ENCODE measurements at places on chromosomes 5 and 9.

GRCh38 chr5:139982157-139982974 is 60.7 kb downstream of the NRG2 start:
- peak; percentile 72 for DNase-seq

DNA sequence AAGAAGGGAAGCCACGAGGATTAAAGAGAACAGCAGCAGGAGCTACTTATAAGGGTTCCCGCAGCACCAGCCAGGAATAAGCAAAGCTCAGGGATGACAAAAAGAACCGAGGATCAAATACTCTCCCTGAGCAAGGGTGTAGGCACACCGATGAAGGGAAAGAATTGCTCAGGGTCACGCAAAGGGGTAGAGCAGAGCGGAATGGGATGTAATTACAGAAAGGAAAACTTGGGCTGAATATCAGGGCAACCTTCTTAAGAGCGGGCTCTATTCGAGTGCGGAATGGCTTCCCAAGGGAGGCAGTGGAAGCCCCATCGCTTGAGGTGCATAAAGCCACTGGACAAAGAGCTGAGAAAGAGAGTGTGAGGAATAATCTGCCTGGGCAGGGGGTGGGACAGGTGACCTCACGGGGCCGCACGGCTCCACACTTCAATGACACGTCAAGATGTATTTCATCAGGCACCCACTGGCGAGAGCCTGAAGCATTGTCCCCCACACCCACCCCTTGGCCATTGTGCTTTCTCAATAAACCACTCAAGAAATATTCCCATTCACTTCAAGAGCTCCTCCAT is 162.2 kb downstream of the EBF1 start:
- DNase-seq, result no peak

- no peak for DNase-seq
Measured at GRCh38 chr9:20361656-20362570, 260.4 kb downstream of the MLLT3 start.

DNA sequence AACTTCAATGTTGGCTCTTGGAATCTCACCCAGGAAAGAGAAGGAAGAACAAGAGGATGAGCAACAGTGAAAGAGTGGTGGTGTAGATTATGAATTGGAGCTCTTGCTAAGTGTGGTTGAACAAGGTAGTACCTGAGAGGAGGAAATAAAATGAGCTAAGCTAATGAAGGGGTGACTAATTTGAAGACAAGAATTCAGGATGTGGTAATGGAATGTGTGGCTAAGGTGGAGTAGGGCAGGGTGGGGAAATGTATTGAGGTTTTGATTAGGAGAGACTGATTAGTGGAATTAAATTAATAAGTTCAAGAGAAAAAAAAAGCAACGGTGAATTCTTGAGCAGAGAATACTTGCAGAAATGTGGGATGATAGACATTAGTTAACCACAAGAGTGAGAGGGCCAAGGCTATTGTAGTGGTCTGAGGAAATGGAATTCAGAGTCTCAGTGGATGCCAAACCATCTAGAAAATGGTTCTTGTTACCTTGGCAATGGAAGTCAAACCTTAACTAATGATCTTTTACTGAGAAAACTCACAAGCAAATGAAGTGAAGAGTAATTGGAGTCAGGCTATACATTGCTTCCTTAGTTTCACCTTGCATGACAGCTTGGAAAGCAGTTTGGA is 648.3 kb upstream of the ZNF608 start:
- no peak for DNase-seq

GRCh38 chr5:13478831-13479465 is 465.5 kb downstream of the DNAH5 start:
- peak; percentile 33 for DNase-seq

DNA sequence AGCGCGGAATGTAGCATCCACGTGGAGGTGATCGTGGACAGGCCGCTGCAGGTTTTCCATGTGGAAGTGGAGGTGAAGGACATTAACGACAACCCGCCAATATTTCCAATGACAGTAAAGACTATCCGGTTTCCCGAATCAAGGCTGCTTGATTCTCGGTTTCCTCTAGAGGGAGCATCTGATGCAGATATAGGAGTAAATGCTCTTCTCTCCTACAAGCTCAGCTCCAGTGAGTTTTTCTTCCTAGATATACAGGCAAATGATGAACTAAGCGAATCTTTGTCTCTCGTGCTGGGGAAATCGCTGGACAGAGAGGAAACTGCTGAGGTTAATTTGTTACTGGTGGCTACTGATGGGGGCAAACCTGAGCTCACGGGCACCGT is 598 bp downstream of the PCDHA2 start:
- DNase-seq, result no peak

- DNase-seq, result no peak
Measured at GRCh38 chr9:72997387-72997995, 44.6 kb upstream of the ALDH1A1 start.

GRCh38 chr5:159916841-159917761 is 819 bp downstream of the ADRA1B start:
- no peak for DNase-seq

GRCh38 chr9:87324613-87325194 is 173.0 kb upstream of the DAPK1 start:
- DNase-seq, result peak; percentile 36

- no peak for DNase-seq
Measured at GRCh38 chr5:118249386-118249785, 739.0 kb downstream of the DTWD2 start.

DNA sequence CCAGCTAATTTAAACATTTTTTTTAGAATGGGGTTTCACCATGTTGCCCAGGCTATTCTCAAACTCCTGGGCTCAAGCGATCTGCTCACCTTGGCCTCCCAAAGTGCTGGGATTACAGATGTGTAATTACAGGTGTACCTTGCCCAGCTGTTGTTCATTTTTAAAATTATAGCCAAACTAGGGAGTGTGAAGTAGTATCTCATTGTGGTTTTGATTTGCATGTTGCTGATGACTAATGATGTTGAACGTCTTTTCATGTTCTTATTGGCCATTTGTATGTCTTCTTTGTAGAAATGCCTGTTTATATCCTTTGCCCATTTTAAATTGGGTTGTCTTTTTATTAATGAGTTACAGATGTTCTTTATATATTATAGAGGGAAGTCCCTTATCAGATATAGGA is 31.5 kb downstream of the EHMT1 start:
- no peak for DNase-seq

DNA sequence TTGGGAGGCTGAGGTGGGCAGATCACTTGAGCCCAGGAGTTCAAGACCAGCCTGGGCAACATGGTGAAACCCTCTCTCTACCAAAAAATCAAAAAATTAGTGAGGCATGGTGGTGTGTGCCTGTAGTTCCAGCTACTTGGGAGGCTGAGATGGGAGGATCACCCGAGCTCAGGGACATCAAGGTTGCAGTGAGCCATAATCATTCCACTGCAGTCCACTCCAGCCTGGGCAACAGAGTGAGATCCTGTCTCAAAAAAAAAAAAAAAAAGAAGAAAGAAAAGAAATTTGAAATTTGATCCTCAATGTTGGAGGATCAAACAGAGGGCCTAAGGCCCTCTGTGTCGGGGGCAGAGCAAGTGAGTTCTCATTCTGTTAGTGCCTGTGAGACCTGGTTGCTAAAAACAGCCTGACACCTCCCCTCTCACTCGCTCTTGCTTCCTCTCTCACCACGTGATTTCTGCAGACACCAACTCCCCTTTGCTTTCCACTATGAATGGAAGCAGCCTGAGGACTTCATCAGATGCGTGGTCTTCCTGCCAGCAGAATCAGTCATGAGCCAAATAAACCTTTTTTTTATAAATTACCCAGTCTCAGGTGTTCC is 8.4 kb upstream of the GOLPH3 start:
- no peak for DNase-seq

GRCh38 chr9:2634818-2635217 is 13.2 kb downstream of the VLDLR start:
- DNase-seq, result peak; percentile 28

DNA sequence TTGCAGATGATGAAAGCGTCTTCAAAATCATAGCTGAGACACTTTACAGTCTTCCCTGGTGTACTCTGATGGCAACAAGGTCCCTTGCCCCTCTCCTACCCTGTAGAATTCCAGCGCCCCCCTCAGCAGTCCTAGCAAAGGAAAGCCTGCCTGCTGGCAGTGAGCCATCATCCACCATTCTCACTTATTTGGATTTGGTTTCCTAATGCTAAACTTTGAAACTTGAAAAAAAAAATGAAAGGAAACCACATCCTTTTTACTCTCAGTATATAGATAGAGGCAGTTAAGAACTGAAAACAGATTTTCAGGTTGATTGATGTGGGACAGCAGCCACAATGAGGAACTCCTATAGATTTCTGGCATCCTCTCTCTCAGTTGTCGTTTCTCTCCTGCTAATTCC is at the start of gene GZMA:
Gene GZMA (plus strand): TSS at position 299 of the 400 bp plus-strand sequence. CDS start 37 bp downstream, at position 336.
- no peak for DNase-seq

All from putamen (tissue), 1 donor.